ENCODE measurements at places on chromosomes 3 and 15.

- no peak for DNase-seq
Measured at GRCh38 chr3:64895991-64896895, 208.4 kb upstream of the ADAMTS9 start.

DNA sequence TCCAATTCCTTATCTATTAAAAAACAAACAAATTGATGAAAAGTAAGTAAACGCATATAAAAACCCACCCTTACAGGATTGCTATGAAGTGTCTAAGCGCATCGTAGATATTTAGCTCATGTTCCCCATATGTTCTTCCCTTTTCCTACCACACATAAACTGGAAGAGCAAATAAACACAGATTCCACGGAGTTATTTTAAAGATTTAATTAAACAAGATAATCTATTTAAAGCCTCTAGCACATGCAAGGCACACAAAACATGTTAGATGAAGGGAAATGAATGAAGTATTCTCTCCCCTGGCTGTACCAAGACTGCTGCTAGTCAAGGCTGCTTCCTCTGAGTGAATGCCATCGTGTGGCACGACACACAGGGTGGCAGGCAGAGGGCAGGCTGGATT is 78.4 kb upstream of the FGF12 start:
- DNase-seq, result no peak

DNA sequence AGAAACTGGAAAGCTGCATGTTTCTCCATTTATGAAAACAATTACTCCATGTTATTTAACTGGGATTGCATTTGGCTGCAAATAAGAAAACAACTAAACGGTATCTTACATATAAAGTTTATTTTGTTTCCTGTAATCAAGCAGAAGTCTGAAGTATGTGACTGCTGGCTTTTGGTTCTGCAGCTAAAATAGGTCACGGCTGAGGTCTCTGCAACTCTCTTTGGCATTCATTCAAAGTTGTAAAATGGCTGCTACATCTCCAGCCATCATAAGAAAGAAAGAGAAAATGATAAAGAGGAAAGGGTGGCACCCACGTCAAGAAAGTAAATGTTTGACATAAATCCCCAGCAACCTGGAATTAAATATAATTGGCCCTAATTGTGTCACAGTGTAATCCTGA is 406.1 kb downstream of the TBC1D5 start:
- no peak for DNase-seq

- DNase-seq, result no peak
Measured at GRCh38 chr3:13867732-13868131, 12.1 kb downstream of the WNT7A start.

DNA sequence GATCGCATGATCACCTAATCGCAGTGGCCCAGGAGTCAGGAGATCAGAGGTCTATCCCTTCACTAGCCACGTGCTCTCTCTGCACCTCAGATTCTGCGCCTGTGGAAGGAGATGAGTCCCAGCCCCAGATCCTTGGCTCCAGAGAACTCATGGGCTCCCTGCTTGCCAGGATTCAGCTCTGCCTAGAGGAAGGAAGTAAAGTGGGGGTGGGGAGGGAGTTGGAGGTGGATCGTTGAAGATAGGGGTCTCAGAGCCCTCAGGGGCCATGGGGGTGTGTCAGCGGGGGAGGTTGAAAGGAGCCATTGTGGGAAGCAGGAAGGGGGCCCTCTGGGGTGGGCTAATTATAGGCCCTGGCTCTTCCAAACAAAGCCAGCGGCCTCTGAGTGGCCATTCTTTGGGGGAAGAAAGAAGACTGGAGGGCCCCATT is 11.3 kb upstream of the STRA6 start:
- DNase-seq, result no peak

- DNase-seq, result no peak
Measured at GRCh38 chr3:117285737-117286136, 576.2 kb downstream of the TUSC7 start.

GRCh38 chr15:59711451-59712243 is 22.5 kb upstream of the BNIP2 start:
- no peak for DNase-seq

DNA sequence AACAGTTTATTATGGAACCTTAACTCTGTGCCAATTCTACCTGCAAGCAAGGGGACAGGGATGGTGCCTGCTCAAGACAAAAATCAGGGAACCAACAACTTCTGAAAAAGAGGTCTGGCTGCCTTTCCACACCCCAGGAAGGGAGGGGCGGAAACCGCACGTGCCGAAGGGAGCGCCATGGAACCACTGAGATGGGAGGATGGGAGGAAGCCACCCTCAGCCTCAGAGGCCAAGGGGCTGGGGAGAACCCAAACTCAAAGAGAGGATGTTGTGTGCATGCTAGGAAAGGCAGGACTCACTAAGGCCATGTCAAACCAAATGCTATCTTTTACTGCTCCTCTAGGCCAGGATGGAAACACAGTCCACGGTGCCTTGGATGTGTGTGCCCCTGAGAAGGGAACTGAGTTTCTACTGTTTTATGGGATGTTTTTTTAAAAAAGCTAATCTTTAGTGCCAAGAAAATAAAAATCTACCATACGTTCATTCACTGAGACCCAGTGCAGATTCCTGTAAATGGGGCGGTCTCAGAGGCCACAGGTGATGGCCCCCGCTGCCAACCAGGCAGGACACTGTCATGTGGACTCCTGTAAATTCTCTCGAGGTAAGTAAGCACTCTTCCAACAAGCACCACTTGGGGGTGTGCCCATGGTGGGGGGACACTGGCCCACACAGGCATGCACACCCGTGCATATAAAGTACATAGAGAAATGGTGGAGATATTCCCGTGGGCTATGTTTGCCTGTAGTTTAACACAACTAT is 20.5 kb downstream of the SRPRB start:
- no peak for DNase-seq

DNA sequence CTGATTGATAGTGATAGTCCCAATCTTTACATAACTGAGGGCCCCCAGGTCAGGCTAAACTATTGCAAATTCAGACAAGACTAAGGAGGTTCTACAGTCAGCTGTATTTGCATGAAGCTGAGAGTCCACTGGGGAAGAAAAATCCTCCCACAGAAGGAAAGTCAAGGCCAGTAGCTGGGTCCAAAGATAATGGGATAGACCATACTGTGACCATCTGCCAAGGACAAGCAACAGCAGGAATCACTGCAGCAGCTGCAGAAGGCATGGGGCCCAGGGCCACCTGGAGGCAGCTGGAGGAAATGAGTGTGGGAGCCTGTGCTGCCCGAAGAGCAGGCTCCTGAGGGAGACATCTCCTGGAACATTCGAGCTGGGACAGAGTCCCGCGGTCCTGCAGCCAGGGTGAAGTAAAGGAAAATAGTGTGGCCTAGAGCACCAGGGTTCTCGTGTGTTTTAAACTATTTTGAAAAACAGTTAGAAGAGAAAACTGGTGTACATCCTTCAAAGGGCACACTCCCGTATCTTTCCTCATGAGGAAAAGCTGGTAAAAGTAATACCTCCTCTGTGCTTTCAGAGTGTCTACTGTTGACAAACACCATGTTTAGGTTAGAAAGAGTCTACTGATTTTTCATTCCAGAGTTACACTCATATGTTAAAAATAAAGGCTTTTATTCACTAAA is 13.2 kb upstream of the TMEM212 start:
- peak; percentile 59 for DNase-seq

- no peak for DNase-seq
Measured at GRCh38 chr3:966341-966740, 126.5 kb upstream of the CNTN6 start.

GRCh38 chr3:72407766-72408165 is 440.5 kb downstream of the SHQ1 start:
- DNase-seq, result no peak

DNA sequence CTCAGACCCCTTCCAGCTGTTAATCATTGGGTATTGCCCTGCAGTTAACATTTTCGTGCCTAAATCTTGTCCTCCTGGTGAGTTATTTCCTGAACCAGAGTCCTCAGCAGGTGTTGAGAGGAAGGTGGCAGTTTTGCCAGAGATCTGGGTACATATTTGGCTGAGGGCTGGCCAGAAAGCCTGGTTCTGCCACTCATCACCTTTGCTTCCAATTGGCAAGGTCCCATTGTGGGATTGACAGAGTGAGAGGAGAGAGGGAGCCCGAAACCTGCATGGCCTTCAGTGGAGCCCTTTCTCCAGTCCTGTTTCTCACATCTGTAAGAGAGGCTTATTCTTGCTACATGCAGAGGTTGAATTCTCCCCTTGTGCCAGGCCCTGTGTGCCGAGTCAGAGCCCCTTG is 8.9 kb upstream of the TKT start:
- no peak for DNase-seq

GRCh38 chr3:72279068-72279604 is 494.2 kb upstream of the PROK2 start:
- no peak for DNase-seq

GRCh38 chr15:97978401-97979139 is 18.1 kb downstream of the ARRDC4 start:
- no peak for DNase-seq

DNA sequence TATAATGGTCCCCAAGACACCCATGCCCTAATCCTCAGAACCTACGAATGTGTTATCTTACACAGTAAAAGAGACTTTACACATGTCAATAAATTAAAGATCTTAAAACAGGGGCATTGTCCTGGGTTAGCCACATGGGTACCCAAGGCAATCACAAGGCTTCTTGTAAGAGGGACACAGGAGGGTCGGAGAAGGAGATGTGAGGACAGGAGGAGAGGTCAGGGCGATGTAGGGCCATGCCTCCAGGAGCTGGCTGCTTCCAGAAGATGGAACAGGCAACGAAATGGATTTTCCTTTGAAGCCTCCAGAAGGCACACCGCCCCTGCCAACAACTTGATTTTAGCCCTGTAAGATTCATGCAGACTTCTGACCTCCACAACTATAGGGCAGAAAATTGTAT is 262.7 kb downstream of the MEX3B start:
- DNase-seq, result no peak

GRCh38 chr15:83499476-83499875 is 52.3 kb downstream of the SH3GL3 start:
- no peak for DNase-seq

GRCh38 chr3:63961891-63962290 is 49.7 kb upstream of the SCAANT1 start:
- no peak for DNase-seq

DNA sequence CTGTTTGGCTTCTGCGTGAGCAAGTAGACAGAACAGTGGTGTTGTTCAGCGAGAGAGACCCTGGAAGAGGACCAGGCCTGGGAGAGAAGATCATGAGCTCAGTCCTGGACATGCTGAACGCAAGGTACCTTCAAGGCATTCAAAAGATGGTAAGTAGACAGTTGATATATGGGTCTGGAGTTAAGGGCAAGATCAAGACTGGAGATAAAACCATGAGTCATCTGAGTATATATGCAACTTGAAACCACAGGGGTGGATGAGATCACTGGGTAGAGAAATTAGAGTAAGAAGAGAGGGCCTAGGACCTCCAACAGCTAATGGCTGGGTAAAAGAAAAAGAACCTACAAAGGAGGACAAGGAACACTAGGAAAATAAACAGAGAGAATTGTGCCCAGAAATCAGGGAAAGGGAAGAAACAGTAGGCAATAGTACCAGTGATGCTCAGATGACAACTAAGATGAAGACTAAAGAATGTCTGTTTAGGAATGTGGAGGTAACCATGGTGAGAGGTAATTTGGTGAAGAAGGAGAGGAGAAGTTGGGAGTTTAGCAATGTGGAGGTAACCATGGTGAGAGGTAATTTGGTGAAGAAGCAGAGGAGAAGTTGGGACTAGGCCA is 343.2 kb upstream of the ADAMTS9 start:
- no peak for DNase-seq

GRCh38 chr3:94336046-94336753 is 273.3 kb downstream of the NSUN3 start:
- no peak for DNase-seq

- no peak for DNase-seq
Measured at GRCh38 chr3:98109807-98110549, 20.5 kb upstream of the OR5H1 start.

- DNase-seq, result peak; percentile 82
Measured at GRCh38 chr3:10248984-10249748, 907 bp downstream of the TATDN2 start.

GRCh38 chr15:67125589-67126502 is 60.4 kb downstream of the SMAD3 start:
- peak; percentile 42 for DNase-seq

DNA sequence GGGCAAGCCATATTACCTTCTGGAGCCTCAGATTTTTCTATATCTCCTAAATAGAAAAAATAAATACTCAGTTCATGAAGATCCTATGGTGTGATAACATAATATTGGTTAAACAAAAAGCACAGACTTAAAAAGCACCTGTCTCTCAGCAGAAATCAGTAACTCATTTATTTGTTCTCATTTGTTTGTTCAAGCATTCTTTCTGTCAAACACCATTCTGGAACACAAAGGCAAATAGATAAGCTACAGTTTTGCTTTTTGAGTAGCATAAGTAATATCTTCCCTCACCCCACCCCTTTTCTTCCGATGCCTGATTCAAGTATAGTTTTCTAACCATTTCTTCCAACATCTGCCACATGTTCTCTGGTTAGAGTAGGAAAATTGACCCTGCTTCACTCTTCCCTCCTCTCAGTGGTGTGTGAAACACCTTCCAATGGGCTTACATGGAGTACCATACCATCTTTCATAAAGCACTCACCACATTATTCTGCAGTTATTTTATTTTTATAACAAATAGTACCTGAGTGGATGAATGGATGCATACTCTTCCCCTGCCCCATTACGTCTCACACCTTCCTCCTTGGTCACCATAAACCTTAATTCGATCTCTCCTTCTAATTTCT is 8.4 kb upstream of the IL1RAP start:
- no peak for DNase-seq

DNA sequence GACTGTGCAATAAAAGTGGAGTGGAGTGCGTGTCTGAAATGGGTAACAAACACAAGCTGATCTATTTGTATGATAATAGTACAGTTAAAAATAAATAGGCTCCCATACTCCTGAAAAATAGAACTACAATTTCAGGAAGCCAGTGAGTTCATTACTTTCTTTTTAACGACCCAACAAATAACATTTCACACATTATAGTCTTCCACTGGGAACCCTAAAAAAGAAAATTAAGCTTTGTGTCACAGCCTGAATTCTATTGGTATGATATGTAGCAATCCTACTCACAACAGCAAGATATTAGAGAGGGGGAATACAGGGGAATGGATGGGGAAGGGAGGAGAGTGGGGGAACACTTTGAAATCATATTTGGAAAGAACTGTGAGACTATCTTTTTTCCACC is 156.9 kb upstream of the CNTN3 start:
- no peak for DNase-seq

DNA sequence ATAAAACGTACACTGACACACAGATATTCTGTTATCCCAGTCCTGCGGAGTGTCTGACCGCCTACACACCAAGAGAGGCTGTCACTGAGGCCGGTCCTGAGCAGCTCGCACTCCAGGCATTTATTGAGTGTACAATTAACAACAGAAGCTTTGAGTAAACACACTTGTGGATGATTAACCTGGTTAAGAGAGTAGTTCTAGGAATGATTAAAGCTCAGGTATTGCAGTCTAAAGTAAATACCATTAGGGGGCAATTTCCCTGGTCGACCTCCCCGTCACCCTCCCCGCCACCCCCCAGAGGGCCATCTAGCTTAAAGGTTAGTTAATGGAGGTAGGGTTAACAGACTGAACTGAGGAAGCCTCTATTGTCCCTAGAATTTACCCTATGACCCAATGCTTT is 1278.5 kb downstream of the NSUN3 start:
- no peak for DNase-seq

- DNase-seq, result no peak
Measured at GRCh38 chr3:87333393-87333892, 57.1 kb upstream of the POU1F1 start.
